ENCODE measurements at places on chromosomes 3 and 15.

- no peak for DNase-seq
These were observed 5.9 kb upstream of the CORO2B start for GRCh38 chr15:68572921-68573320.

- no peak for DNase-seq
These were observed 84.3 kb downstream of the MB21D2 start for GRCh38 chr3:192833177-192833890.

DNA sequence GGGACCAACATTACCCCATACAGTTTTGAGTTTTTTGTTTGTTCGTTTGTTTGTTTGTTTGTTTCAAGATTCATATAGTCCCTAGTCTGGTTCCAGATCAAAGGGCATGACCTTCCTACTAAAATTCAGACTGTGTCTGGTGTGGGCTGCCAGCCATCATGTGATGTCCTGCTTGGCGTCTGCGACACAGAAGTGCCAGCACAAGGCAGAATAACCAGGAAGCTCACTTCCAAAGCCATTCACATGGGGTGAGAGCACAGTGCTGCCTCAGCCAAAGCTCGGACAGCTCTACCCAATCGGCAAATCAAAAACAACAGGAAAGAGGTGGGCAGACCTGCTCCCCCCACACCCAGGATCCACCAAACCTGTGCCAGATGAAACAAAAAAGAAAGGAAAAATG, 142.6 kb upstream of the THBS1 start:
- DNase-seq: no peak

DNA sequence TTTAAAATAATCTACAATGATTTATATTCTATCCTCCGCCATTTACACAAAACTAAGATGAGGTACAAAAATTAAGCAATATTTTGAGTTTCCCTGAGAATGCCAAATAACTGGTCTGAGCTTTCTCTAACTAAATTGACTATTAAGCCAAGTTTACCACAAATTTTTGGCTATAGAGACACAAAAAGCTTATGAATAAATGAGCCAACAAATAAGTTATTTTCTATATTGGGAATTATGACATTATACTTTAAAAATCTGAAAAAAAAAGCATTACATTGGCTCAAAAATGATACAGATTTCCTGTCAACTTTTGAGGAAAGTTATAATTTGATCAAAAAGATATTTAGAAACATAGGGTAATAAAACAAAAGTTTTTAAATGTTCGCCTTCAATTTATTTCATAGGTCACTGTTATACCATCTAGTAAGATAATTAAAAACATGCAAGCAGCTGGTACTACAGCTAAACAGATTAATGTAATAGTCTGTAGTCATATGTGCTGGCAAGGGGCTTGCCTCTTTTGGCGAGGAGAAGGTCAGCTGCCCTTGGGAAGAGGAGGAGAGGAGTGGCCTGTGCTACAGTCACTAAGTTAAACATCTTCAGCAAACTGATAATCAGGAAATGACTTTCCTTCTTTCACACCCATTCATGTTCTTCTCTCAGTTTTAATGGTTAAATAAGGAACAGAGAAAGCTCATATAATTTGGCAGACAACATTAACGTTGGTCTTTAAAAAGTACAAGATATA, 318.5 kb downstream of the TBC1D5 start:
- DNase-seq: no peak

- DNase-seq: no peak
These were observed 64.6 kb downstream of the TPRG1 start for GRCh38 chr3:189236352-189236751.

- DNase-seq: no peak
These were observed 162.9 kb upstream of the FAM3D start for GRCh38 chr3:58829321-58830000.

- no peak for DNase-seq
These were observed 26.9 kb upstream of the EHHADH start for GRCh38 chr3:185280572-185281365.

GRCh38 chr15:35717721-35718120, 171.8 kb upstream of the DPH6 start:
- DNase-seq: no peak

- no peak for DNase-seq
These were observed 22.1 kb downstream of the PHC3 start for GRCh38 chr3:170159459-170159858.

DNA sequence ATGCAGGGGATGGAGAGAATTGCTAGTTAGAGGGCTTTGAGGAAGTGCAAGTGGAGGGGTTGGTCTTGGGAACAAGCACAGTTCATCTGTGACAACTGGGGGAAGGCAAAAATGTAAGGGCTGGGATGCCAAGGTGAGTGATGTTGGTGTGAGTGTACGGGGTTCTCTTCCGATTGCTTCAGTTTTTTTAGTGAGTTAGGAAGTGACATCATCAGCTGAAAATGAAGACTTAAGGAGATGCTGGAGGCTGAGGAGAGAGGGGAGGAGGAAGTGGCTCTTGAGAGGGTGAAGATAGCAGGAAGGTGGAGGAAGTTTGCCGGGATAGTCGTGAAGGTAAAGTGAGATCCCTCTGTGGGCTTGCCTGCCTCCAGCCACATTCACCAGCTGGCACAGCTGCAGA, 12.7 kb downstream of the TICRR start:
- DNase-seq: no peak

DNA sequence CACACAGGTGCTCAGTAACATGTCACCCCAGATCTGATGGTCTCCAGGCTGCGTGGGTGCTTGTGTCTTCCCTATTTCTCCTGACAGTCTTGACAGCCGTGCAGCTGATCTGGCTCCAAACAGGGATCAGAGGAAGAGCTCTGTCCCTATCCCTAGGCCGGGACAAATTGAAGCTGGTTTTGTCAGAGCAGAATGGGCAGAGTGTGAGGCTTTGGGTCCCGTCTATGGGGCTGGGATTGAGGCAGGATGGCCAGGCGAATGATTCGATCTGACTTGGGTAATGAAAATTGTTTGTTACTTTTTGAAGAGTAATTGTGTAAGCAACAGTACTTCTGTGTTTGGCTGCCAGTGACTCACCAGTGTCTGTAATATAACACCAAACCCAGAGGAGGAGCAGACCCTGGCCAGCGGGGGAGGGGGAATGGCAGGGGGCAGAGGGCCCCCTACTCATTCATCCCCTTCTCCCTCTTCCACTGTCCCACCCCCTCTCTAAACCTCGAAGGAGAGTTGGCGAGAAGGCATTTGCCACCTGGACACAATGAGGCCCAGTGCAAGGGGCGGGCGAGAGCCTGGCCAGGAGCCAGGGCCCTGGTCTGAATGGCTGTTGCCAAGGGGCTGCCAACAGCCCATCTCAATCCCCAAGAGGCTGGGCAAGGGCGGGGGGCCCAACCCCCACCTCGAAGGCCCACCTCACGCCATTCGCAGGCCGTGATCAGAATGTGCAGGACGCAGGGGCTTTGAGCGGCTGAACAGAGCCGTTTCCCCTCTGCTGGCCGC, 4.9 kb upstream of the MAGEF1 start:
- no peak for DNase-seq

DNA sequence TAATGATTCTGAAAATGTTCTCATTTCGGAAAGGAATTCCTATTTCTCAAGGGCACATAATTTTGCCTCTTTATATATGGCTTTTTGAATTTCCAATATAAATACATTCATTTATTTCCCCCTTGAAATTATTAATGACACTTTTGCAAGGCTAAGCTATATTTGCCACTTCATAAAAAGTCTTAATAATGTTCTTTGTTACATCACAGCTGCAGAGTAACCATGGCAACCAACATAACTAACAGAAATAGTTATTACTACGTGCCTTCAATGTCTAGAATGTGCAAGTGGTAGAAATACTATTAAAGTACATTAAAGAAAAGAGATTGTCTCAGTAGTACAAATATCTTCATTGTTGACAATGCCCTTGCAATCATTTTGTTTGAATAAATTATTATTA, 471.8 kb downstream of the C3orf38 start:
- DNase-seq: no peak

DNA sequence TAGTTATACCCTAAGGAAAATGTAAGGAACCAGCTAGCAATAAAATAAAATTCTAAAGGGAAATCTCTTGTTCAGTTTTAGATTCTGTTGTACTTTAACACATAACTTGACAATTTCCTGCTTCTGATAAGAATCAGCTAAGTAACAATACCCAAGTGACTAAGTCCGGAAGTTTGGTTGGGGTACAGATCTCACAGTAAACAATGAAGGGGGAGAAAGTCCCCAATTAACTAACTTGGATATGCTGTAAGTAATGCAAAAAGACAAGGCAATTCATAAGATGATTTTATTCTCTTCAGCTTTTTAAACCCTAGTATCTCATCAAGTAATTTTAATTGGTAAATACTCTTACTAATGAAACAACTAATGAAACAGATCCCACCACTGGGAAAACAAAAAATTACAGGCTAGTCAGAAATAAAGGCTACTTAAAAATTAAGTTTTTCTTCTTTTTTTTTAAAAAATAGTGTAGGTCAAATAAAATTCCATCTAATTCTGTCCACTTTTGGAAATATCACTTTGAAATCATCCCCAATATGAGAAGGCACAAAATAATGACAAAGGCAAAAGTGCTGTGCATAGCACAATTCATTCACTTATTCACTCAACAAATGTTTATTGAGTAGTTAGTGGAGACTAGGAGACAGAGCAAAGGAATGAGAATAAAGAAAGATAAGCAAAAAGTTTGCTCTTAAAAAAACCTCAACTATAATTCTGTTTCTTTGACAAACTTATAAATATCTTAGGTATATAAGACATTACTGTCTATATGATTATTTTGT, 37.8 kb upstream of the IL20RB start:
- DNase-seq: no peak

GRCh38 chr3:71722693-71723092, 2.5 kb downstream of the EIF4E3 start:
- DNase-seq: no peak

- no peak for DNase-seq
These were observed 32.9 kb downstream of the SLC4A7 start for GRCh38 chr3:27451251-27451650.

GRCh38 chr3:86865506-86865905, 125.4 kb downstream of the VGLL3 start:
- no peak for DNase-seq

- DNase-seq: no peak
These were observed 17.3 kb downstream of the MRPS11 start for GRCh38 chr15:88484682-88485331.

DNA sequence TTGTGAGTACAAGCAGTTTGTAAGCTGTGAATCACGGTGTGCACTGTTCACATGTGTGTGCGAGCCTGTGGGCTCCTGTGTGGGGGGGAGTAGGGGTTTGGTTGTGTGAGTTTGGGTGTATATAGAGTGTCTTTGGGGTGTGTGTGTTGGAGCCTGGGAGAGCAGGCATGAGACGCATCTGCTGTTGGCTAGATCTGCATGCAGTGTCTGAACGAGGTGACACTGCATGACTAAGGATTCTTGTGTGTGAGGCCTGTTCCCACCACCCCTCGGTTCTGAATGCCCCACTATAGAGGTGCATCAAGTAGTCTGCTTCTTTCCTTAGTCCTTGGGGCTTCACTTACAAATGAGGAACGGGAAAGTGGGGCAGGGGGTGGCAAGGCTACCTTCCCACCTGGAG, 68.4 kb downstream of the MAGEF1 start:
- DNase-seq: no peak

DNA sequence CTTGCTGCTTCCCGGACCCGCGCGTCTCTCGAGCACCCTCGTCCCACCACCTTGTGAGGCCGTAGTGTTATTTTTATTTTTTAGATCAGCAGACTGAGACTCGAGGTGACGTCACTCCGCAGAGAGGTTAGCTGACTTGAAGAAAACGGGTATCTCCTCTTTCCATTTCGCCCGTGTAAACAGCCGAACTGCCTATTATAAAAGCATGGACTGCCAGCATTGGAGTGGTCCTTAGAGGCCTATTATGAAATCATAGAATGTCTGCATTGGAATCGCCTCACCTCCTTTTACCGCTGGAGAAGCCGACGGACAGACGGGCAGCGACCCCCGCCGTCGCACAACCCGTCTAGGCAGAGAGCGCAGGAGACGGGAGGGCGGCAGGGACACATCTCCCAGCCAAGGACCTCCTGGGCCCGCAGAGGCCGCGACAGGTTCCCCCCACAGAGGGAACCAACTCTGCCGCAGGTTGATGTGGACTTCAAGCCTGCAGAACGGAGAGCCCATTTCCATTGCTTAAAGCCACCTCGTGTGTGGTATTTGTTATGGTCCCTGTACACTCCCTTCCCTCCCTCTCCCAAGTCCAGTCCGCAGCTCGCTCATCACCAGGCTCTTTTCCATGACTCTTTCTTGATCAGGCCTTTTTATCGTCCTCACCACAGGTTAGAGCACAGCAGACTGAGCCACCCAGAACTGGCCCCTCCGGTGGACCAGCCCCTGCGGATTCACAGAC, 540 bp upstream of the PPP1R2 start:
- peak; percentile 68 for DNase-seq

DNA sequence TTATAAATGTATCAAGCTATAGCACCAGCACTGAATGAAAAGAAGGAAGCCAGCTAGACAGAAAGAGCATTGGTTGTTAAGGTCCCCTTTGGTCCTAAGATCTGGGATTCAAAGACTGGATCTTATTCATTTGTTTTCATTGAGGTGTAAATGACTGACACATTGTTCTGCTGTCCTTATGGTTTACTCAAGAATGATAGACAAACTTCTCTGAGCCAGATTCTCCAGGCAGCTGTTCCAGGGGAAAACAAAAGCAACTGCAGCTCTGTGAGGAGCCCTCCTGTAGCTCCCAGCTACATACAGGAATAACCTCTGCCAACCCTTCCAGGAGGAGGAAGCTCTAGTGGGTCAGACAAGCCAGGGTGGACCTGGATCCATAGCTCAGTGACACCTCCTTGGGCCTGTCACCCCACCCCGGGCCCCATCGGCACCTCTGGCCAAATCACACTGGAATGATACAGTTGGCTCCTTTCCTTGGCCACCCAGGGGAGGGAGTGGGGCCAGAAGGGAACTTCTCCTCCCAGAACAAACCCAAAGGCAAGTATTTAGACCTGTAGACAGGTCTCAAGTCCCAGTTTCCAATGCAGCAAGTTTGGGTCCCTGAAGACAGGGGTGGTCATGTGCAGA, 57.8 kb downstream of the ZNF621 start:
- DNase-seq: no peak

DNA sequence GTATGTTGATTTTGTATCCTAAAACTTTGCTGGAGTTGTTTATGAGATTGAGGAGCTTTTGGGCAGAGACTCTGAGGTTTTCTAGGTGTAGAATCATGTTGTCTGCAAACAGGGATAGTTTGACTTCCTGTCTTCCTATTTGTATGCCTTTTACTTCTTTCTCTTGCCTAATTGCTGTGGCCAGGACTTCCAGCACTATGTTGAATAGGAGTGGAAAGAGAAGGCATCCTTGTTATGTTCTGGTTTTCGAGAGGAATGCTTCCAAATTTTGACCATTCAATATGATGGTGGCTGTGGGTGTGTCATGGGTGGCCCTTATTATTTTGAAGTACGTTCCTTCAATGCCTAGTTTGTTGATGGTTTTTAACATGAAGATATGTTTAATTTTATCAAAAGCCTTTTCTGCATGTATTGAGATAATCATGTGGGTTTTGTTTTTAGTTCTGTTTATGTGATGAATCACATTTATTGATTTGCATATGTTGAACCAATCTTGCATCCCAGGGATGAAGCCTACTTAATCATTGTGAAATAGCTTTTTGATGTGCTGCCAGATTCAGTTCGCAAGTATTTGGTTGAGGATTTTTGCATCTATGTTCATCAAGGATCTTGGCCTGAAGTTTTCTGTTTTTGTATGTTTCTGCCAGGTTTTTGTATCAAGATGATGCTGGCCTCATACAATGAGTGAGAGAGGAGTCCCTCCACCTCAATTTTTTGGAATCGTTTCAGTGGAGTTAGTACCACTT, 188.1 kb downstream of the MINAR1 start:
- DNase-seq: no peak

- DNase-seq: no peak
These were observed 91.1 kb upstream of the MRPS22 start for GRCh38 chr3:139252719-139253118.

- DNase-seq: no peak
These were observed 24.7 kb upstream of the MCTP2 start for GRCh38 chr15:94206463-94207167.

Data from NCI-H187 (cell line).